NCI-H1105 treated with DMSO at 0.1 percent for 48 hours (cell line): ENCODE measurements at places on chromosomes 7 and 10.

DNA sequence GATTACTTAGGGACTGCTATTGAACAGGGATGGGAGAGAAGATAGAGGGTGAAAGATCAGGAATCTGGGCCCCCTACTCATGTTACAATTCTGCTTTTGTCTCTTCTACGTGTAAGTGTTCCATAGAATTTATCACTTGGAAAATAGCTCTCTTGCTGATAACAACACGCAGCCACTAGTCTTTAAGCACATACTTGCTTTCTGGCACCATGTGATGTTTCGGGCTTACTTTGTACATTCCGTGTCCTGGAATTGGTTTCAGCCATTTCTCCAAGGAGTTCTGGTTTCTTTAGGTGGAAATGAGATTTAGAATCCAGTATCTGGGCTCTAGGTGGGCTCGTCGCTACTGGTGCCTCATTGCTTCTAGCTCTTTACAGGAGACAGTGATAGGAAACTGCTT lies 59.7 kb downstream of the TFAM start:
- DNase-seq, result no peak

DNA sequence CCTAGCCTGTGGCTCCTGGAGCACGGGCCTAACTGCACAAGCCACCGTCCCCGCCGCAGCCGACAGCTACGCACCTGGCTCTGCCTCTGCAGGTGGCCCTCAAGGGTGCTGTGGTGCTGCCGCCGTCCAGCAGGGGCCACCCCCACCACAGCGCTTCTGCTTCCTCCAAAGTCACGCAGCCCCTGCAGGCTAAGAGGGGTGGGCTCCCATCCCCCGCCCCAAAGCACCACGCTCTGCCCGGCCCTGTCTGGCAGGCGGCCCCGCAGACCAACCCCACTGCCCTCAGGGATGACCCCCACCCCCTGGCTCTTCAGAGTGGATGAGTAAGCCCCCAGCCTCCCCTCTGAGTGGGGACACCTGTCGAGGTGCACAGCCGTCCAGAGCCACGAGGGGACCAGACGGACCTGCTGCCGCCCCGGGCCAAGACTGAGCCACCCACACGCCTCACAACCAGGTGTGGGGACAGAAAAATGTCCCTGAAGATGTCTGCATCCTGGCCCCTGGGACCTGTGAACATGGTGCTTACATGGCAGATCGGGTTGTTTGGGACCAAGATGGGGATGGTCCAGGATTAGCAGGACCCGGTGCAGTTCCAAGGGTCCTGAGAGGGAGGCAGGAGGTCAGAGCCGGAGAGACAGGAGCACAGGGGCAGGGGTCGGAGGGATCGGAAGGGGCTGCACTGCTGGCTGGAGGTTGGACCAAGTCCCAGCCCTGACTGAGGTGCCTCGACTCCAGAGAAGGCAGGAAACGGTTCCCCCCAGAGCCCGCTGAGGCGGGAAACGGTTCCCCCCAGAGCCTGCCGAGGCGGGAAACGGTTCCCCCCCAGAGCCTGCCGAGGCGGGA lies 9.0 kb upstream of the ADAP1 start:
- peak; percentile 22 for DNase-seq

DNA sequence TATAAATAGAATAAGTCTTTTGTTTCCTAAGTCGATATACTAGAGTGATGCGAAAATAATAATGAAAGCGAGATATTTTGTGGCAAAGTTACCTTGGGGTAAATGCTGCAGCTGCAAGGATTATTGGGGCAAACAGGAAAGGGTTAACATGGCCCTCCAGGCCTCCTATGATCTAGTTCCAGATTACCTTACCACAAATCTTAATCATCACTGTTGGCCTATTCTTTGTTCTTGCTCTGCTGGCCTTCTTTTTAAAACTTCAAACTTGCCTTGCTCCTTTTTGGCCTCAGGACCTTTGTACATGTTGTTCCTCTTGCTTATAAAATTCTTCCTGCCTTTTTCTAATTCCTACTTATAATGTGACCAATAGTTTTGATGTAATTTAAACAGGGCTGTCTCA lies 81.5 kb downstream of the SEMA3C start:
- no peak for DNase-seq

DNA sequence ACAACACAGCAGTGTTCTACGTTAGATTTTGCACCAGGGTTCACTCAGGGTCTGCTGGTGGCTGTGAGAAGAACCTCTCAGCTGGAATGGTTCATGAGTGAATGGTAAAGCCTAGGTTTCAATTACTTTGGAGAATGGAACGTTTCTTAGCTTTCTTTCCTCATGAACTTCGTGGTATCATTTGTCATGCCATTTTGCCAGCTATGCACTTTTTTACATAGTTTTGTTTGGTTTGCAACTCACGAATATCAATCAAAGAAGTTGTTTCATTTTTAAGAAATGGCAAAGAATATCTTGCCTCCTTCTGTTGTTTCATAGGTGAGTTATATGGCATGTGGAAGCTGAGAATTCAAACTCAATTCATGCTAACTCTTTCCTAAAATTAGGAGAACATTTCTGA lies 34.1 kb upstream of the RAB11FIP2 start:
- DNase-seq, result no peak

GRCh38 chr7:45400680-45401079 lies 173.5 kb upstream of the ADCY1 start:
- DNase-seq, result no peak

DNA sequence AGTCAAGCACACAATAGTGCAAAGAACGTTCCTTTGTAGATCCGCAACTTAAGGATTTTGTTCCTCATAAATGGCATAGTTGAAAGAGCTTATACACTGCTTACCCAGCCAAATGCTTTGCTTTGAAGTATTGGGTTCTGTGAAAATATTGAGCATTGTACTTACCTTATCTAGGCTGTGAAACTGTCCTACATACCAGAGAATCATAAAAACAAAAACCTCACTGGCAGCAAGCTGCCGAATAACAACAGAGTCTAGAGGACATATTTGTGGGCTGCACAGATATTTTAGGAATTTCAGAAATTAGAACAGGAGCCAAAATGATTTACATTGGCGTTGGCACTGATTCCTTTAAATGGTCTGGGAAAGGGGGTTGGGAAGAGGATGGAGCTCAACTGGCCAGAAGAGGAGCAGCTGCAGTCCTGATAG lies 174.8 kb downstream of the RTKN2 start:
- no peak for DNase-seq

DNA sequence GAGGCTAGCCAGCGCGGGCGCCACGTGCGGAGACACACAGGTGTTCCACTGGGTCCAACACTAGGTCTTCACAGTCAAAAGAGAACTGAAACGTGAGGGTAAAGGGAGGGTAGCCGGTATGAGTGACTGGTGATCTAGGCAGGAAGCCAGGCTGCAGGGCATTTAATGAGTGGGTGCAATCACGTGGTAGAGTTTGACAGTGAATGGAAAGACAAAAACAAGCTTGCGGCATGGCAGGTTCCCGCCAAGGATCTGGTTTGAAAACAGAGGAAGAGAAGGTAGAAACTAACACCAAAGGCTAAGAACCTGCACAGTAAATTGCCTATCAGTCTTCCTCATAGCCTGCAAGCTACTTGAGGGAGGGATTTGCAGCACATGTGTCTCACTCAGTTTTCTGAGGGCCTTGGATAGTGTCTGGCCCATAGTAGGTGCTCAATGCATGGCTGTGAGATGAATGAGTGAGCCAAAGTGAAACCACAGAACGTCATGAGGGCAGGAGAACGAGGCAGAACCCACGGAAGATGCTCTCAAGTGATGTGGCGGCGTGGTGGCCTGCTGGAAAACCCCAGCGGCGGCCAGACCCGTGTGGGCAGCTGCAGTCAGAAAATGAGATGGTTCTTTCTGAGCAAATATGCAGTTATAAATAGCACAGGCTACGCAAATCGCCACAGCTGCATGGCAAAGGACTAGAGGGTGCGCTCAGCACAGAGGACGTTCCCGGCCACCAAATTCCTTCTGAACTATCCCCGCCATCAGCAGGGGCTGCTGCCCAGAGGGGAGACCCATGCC lies 183.6 kb upstream of the NFE2L3 start:
- DNase-seq, result no peak

GRCh38 chr7:46145412-46145811 lies 224.3 kb upstream of the IGFBP3 start:
- no peak for DNase-seq

DNA sequence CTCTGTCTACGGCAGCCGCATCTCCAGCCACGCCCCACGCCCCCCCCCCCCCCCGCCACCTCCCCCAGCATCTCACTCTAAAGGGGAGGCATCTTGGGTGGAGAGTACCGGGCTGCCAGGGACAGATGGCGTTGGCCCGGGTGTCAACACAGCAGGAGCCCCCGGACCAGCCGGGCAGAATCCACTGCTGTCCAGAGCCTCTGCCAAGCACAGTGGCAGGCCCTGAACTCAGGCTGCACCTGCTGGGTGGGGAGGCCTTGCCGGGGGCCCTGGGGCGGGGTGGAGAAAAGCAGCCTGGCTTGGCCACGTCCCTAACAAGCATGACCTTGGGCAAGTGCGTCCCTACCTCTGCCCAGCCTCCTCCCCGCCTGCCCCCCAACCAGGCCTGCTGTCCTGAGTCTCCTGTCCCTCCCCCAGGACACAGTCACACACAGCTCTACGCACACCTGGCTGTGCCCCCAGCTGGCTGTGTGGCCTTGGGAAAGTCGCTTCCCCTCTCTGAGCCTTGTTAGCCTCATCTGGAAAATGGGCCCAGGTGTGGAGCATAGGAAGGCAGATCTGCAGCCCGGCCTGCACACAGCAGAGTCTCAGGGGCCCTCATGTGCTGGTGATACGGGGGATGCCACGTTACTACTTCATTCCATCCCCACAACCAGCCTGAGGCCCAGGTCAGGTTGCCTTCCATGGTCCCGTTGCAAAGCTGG lies 45.2 kb downstream of the MICALL2 start:
- no peak for DNase-seq

GRCh38 chr10:114932225-114932624 lies 5.8 kb upstream of the TRUB1 start:
- no peak for DNase-seq

GRCh38 chr7:33250421-33250871 lies 121.1 kb downstream of the BBS9 start:
- DNase-seq, result no peak

- no peak for DNase-seq
Measured at GRCh38 chr10:110646417-110647135, 2.4 kb downstream of the RBM20 start.

DNA sequence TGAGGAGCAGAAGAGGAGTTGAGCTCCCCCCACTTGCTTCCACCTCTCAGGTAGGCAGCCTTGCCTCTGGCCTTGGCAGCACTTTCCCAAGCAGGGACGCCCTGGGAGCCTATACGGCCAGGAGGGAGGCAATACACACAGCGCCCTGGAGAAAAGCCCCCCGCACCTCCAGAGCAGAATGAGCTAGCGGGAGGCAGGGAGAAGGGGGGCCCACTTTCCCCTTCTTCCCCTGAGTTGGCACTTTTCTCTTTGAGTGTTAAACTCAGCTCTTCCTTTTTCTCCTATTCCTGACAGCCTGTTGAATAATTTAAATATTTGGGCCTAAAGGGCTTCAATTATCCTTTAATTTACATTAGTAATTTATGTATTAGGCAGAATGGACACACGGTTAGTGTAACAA lies 35.8 kb downstream of the UNC5B start:
- DNase-seq, result no peak

DNA sequence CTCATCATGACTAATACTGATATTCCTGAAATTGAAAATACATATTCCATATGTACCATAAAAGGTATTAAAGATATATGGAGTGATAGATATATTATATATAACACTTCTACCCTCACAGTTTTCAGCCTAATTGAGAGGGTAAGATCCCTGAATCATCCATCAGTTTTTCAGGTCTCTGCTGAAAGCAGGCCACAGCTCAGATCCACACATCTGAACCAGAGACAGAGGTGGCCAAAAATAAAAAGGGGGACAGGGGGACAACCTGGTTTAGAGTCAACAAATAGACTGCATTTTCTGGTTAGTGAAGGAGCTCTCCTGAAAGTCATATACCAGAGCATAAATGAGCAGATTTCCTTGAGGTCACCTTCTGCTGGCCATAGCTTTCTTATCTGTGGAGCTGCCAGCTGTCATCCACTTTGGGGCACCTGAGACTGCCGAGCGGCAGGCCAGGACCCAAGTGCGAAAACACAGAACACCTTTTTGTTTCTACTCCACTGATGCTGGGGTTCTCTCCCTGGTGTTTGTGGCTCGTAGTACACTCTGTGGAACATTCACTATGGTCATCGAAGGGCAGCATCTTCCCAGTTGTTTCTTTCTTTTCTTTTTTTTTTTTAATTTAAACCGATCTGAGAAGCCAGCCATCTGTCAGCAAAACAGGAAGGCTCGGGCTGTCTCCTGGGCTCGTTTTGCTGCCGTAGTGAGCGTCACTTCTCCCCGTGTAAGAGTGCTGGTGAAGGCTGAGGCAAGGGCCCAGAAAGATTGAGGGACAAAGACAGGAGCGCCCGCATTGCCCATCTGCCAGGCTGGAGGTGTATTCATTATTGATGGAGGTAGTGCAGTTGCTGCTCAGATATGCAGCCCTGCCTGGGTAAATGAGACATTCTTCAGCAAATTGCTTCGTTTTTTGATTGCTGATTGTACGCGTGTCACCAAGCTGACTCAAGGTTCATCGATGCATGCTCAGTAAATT lies 13.5 kb downstream of the IKZF1 start:
- no peak for DNase-seq

- no peak for DNase-seq
Measured at GRCh38 chr10:48505394-48506112, 99.3 kb downstream of the ARHGAP22 start.

DNA sequence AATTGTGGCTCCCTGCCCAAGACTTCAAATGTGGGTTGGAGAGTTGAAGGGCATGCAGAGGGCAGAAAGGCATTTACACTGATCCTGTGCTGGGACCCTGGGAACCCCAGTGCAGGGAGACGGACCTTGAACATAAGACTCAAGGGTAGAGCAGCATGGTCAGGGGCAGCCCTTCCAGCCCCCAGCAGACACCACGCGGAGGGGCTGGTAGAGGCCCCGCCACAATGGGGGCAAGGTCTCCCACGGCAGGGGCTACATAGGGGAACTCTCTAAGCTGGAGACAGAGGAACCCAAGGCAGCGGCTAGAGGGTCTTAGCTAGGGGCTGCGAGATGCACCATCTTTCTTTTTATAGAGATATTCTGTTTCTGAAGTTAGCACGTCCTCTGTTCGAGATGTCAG lies 45.2 kb upstream of the EBF3 start:
- DNase-seq, result no peak

DNA sequence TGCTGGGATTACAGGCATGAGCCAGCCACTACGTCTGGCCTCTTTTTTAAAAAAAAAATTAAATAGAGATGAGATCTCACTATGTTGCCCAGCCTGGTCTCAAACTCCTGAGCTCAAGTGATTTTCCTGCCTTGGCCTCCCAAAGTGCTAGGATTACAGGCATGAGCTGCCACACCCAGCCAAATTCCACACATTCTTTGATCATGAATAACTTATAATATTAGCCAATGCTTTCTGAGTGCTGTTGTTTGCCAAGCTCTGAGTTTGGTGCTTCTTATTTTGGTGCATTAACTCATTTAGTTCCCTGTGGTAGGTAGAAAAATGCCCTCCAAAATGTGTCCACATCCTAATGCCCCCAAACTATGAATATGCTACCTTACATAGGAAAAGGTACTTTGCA lies 47.2 kb upstream of the MKI67 start:
- no peak for DNase-seq
